Activated naive CD8-positive, alpha-beta T cell treated with anti-CD3 and anti-CD28 coated beads, Interleukin-2, amount 10 ng/mL, durations not matched to agents 7 days and 5 days (primary cell): ENCODE measurements at places on chromosomes 3 and 15. TPM values are rescaled to one million over a fixed set of nuclear protein-coding genes. Genes with fewer than 3 reads are reported as not detected.

DNA sequence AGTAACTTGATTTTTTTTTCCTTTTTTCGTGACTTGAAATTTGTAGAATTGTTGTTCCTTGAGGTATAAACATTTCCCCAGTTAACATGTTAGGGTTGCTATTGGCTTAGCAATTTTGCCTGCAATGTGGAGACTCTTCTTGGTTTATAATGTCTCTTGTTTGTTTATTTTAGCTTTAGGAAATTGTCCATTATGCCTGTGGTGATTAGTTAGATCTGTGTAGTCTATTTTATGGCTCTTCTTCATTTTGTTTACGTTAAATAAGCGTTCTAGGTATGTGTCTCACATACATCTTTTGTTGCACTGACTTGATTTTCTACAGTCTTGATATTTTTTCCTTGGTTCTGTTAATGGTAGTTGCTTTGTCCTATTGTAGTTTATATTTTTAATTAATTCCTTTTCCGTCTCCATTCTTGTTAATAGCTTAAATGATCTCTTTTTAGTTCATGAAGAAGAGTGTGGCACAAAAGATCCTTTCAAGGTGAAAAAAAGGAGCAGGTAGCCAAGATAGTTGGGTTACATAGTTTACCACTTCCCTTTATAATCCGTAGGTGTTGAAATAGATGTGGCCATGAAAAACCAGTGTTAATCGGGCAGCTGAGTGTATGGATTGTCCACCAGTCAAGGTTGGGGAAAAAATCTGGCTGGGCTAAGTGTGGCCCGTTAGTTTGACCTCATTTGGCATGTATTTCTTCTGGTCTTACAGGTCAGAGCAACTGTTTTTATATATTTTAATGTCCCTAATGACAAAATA lies 12.1 kb downstream of the IQGAP1 start:
- DNase-seq = no peak

GRCh38 chr15:43969802-43970375 lies 143.1 kb downstream of the WDR76 start:
- DNase-seq = no peak

DNA sequence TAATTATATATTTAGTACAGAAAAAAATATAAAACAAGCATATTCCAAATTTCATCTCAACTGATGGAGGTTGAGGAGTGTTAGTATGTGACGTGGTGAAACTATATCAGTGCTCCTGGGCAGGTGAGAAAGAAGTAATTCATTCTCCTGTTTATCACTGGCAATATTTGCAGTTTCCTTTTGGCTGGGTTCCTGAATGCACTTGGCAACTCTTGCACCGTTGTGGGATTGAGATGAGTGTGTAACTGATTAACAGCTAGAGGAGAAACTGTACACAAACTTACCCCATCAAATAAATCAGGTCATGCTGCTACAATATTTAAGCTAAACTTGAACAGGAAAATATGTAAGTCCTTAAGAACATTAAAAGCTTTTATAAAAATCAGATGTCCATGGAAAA lies 2.1 kb upstream of the ATP13A4 start:
- no peak for DNase-seq

GRCh38 chr15:59020322-59020721 lies 32.9 kb downstream of the RNF111 start:
- no peak for DNase-seq

GRCh38 chr3:47306022-47306421 lies 23.3 kb downstream of the KLHL18 start:
- DNase-seq = no peak

- DNase-seq = no peak
These were observed 404.9 kb upstream of the ALCAM start for GRCh38 chr3:104961851-104962250.

- DNase-seq = no peak
These were observed 209.5 kb downstream of the MAGI1 start for GRCh38 chr3:65829228-65829627.

The CLEC3B gene
- not detected for total RNA-seq

The ZCWPW2 gene
- 0.25 TPM for total RNA-seq

The KY gene
- total RNA-seq = not detected
